ENCODE measurements at places on chromosomes 2 and 18.

- DNase-seq = no peak
These were observed 213.6 kb downstream of the PMAIP1 start for GRCh38 chr18:60113396-60113795.

- no peak for DNase-seq
These were observed 60.4 kb downstream of the MAP3K20 start for GRCh38 chr2:173136067-173136466.

DNA sequence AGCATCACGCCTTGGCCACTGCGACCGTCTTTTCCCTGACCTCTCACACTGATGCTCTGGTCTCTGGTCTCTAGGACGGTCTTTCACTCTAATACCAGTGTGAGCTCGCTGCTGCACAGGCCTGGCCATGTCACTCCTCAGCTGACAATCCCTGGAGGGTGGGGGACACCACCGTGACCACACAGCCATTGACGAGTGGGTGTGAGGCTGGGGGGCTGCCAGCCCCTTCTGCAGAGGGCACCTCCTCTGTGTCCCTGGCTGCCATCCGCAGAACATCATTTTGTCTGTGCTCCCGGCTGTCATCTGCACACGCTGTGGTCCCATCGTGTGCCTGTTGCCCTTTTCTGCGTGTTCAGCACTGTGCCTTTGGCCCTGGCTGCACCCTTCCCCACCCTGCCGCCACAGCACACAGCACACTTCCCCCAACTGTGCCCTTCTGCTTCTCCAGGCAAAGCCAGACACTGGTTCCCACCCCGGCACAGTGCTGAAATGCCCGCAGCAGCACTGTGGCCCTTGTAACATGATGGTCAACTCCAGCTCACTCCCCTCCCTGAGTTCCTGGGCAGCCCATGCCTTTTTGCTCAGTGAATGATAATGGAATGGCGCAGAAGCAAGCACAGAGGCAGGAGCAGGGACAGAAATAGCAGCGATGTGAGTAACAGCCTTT, 30.4 kb upstream of the INHBB start:
- DNase-seq = no peak

GRCh38 chr2:234556848-234557573, 60.1 kb upstream of the ARL4C start:
- no peak for DNase-seq

DNA sequence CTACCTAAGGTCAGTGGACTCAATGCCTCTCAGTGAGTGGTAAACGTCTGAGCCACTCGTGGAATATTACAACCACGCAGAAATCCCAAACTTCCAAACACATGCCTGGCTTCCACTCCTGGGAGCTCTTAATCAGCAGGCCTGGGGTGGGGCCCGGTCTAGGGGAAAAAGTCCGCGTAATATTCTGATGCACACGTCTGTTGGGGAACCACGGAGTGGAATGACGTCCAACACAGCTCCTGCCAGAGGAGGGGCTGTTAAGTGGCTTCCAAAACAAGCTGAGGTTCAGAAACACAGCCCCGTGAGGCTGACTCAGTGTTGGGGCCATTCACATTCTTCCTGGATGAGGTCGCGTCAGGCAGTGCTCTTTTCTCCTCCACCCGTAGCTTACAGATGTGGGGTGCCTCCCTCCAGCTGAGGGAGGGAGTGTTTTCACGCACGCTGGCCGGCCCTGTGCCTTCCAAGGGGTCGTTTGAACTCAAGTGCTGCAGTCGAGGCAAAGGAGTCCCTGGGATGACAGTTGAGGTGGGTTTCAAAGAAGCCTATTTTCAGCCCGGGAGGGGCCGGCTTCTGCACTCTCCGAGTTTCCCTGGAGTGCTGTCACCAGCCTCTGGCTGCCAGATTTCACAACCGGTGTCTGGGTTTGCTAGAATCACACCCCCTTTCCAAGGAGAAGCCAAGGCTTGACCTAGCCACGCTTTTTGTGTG, 73.1 kb downstream of the ACKR3 start:
- DNase-seq = no peak

GRCh38 chr2:85504778-85505261, 34.1 kb upstream of the MAT2A start:
- DNase-seq = peak; percentile 49

- no peak for DNase-seq
These were observed 63.7 kb downstream of the BABAM2 start for GRCh38 chr2:27954221-27954673.

DNA sequence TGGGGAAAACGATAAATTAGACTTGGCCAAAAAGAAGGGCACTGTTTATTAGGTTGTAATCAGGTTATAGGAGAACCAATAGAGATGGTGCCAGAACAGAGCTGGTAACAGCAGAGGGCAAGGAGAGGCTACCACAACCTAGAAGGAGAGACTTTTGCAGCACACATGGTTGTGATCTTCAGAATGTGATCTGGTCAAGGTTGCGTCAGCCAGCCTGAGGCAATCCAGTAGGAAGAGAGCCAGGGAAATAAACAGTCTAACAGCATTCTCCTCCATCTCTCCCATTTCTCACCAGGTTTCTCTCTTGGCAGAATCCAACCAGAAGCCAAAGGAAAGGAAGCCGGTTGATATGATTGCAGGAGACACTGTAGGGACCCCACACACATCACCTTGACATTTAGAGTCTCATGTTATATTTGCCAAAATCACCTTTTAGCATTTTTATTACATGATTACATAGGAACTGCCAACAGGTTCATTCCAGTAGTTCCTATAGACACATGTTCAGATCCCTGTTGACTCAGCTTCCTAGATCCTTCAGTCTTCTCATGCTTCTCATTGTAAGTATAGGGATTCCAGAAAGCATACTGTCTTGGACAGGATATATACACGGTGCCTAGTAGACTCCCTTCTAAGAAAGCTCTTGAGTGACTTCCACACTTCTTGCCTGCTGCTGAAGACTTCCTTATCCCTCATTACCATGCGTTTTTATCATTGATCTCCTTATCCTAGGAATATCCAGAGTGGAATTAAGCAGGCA, 17.6 kb upstream of the SPATS2L start:
- DNase-seq = no peak

DNA sequence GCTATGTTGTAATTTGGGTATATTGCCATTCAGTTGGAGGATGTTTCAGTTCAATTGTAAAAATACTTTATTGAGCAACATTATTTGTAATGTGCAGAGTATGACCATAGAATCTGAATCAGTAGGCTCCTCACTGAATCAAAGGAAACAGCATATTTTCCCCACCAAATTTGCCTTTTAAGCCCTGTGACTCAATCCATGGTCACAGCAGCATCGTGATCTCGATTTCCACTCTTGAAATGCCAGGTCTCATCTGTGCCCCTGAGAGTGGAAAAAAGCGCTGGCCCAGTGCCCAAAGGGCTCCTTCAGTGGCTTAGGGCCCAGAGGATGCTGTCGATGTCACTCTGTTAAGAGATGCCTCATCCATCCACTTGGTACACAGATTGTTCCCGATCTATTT, 57.5 kb downstream of the FHOD3 start:
- no peak for DNase-seq

DNA sequence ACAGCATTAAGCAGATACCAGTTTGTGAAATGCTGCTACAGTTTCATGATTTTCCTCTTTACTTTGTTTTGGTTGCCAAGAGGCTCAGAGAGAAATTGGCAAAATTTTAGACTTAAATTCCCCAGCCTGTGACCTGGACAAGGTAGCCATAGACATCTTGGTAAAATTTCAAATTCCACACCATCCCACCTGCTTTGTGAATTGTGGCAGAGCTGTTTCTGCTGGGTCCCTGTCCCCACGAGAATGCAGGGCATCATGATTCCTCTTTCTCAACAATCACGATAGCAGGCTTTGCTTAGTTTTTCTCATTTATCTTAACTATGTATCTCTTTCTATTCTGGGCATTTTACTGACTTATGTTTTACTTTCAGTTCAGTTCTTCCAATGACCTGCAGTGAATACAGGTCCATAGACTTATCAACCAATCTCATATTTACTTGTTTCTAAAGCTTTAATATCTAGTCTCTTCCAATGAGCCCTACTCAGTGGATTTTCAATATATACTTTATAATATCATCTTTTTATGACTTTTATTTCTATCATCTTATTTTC, 351.6 kb downstream of the SOCS6 start:
- no peak for DNase-seq

DNA sequence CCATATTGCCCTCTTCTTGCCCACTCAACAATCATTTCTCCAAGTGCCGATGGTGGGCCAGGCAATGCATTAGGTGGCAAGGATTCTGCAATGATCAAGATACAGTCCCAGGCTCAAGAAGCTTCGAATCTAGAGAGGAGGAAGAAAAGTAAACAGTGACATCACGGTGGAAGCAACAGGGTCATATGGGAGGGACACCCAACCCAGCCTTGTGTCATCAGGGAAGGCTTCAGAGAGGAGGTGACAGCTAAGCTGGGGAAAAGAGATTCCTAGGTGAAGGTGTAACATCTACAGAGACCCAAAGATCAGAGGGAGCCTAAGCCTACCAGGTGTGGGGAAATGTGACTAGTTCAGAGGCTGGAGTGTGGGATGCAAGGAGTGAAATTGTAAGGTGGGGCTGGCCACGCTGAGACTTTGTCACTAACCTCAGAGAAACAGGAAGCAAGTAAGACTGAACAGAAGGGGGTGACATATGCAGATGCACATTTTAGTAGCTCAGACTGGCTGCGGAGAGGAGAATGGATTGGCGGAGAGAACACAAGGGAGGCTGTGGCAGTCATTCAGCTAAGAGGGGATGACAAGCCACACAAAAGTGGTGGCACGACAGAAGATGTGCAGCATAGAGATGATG, 104.9 kb downstream of the ANKRD44 start:
- DNase-seq = no peak
